Diencephalon (tissue), 1 donor: ENCODE measurements at places on chromosomes 6 and 20. TPM values are rescaled to one million over a fixed set of nuclear protein-coding genes. Genes with fewer than 3 reads are reported as not detected.

CLDN20 gene
- total RNA-seq: not detected

PCSK2 gene
- total RNA-seq: 30.2 TPM

SIRPA gene
- total RNA-seq: 15.7 TPM

ASXL1 gene
- 70.1 TPM for total RNA-seq

MOCS3 gene
- total RNA-seq: 8.1 TPM

KCNQ2 gene
- total RNA-seq: 188 TPM

DHX16 gene
- total RNA-seq: 21.7 TPM

KCNK17 gene
- 0.69 TPM for total RNA-seq

TRERF1 gene
- total RNA-seq: 4.8 TPM

OR2B2 gene
- total RNA-seq: not detected

CFB gene
- total RNA-seq: 3.2 TPM

WFDC2 gene
- 9.0 TPM for total RNA-seq

PDYN gene
- 35.5 TPM for total RNA-seq

RIPOR3 gene
- 2.3 TPM for total RNA-seq

FHL5 gene
- total RNA-seq: 0.92 TPM

PET117 gene
- 11.3 TPM for total RNA-seq

PSORS1C2 gene
- not detected for total RNA-seq

BPIFB2 gene
- not detected for total RNA-seq

RSPO4 gene
- 0.92 TPM for total RNA-seq

USP49 gene
- 15.5 TPM for total RNA-seq

CPXM1 gene
- 12.0 TPM for total RNA-seq

HLA-DOA gene
- total RNA-seq: 1.2 TPM

RBM24 gene
- total RNA-seq: 11.5 TPM

ACAT2 gene
- total RNA-seq: 61.4 TPM

ASIP gene
- not detected for total RNA-seq

NOTCH4 gene
- total RNA-seq: 8.8 TPM

SLC25A27 gene
- total RNA-seq: 32.1 TPM

KIF25 gene
- total RNA-seq: not detected

CD24 gene
- 640 TPM for total RNA-seq

RAMACL gene
- 2.1 TPM for total RNA-seq

EEF1A2 gene
- 313 TPM for total RNA-seq

PRRT1 gene
- total RNA-seq: 0.69 TPM

DXO gene
- total RNA-seq: 8.5 TPM
